ENCODE measurements at places on chromosomes 2 and 18.

DNA sequence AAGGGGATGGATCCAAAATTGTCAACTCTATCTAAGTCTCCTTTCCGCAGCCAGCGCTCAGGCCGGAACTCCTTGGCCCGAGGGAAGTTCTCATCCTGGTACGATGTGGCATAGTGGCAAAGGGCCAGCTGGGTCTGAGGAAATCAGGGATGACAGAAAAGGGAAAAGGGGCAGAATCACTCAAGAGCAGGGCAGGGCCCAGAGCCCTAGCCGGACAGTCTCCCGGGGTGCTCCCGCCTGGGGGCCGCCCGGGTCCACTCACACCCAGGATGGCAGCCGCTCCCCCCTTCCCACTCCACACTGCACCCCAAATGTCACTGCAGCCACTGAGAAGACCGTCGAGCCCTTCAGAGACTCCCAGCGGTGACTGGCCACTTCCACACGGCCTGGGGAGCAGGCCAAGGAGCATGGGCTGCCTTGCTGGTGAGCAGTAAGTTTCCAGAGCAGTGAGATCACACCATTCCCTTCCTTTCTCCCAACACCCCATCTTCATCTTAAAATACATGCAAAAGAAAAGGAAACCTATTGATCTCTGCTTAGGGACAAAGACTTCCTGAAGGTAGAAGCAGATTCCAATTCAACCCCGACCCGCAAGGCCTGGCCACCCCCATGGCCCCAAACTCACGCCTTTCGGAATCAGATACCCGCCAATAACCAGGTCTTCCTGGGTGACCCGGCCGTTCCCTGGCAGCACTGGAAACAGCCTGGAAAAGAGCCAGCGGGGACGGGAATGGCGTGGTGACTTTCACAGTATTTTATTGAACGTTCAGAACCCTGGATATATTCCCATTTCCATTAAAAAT lies 26.7 kb downstream of the CYP27C1 start:
- no peak for DNase-seq

DNA sequence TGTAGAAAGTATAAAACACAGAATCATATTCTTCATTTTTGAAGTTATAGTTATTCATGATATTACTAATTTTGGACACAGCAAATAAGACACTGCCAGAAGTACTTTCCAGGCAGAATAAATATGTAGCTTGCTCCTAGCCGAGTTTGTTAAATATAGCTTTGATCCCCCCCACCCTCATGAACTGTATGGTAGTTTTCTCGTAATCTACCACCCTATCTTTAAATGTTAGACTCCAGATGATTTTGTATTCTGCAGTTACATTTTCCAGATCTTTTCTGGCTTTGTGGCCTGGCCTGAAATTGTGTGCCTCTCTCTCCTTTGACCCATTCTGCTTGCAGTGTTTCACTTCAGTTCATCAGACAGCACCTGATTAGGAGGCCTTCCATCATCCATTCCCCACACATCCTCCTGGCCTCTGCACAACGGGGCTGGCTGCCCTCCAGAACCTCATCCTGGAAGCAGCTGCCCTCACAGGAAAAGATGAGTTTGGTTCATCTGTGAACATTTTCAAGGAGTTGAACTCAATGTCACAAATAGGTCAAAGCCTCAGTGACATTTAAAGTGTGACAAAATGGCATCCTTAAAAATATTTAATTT lies 4.7 kb upstream of the KCNJ3 start:
- no peak for DNase-seq

DNA sequence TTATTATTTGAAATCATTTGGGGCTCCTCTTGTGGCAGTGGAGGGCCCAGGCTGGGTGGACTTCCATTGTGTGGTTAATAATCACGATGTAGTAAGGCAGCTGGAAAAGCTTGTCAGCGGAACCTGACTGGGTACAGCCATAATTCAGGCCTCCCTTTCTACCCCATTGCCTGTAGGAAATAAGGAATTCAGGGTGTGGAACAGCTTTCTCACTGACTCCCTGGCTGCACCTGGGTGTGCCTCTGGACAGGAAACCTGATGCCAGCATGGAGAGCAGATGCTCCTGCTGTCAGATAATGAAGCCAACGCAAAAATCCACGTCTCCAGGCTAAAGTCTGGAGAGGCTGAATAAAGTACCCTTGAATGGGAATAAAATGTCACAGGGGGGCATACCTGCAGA lies 44.2 kb downstream of the LYPD6B start:
- no peak for DNase-seq

- DNase-seq, result no peak
Observed at GRCh38 chr2:205967391-205968075, 118.4 kb downstream of the INO80D start.

- DNase-seq, result no peak
Observed at GRCh38 chr18:45689396-45689795, 34.6 kb upstream of the SLC14A1 start.

- DNase-seq, result no peak
Observed at GRCh38 chr2:124698979-124699565, 674.0 kb downstream of the CNTNAP5 start.

- DNase-seq, result no peak
Observed at GRCh38 chr2:120368086-120368485, 22.1 kb downstream of the INHBB start.

DNA sequence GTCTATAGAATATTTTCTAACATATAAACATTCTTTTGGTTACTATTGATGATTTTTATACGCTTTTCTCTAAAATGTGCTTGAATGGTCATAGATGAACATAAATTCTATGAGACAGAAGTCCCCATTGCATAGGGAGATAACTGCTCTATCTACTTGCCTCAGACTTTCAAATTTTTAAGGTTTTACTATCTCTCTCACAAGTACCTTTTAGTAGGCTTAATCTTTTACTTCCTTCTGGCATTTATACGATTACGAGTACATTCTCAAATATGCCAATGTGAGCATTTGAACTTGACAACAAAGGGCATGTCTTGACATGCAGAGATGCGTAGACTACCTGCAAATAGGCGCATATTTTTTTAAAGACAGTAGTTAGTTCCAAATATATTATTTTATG lies 935.9 kb upstream of the LRATD1 start:
- DNase-seq, result no peak
